ENCODE measurements at places on chromosomes 12 and 14.

- no peak for DNase-seq
Observed at GRCh38 chr12:55995366-55995765, 1.7 kb upstream of the SUOX start.

GRCh38 chr14:57205938-57206337 is 62.8 kb downstream of the EXOC5 start:
- DNase-seq = no peak

- no peak for DNase-seq
Observed at GRCh38 chr14:98937712-98938505, 334.1 kb downstream of the BCL11B start.

DNA sequence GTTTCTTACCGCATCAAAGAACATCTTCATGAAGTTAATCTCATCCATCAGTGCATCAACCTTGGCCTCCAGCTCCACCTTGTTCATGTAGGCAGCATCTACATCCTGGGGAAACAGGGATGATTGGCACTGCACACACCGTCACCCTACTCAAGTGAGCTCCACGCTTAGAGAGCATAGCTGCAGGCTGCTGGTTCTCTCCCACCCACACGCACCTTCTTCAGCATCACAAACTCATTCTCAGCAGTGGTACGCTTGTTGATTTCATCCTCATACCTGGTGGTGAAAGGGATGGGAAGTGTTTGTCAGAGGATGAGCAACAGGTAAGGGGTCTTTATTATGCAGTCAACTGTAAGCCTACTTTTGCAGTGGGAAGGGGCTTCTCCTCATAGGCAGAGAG is 2.3 kb downstream of the KRT5 start:
- DNase-seq = no peak

DNA sequence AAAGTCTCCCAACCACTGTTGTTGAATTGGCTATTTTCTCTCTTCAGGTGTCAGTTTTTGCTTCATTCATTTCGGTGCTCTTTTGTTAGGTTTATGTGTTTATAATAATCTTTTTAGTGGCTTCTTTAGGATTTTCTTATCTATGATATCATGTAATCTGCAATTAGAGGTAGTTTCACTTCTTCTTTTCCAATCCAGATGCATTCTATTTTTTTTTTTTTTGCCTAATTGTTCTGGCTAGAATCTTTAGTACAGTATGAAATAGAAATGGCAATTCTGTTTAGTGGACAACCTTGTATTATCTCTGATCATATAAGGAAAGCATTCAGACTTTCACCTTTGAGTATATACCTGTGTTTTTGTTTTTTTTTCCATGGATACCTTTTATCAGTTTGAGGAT is 17.4 kb downstream of the CNOT2 start:
- no peak for DNase-seq

DNA sequence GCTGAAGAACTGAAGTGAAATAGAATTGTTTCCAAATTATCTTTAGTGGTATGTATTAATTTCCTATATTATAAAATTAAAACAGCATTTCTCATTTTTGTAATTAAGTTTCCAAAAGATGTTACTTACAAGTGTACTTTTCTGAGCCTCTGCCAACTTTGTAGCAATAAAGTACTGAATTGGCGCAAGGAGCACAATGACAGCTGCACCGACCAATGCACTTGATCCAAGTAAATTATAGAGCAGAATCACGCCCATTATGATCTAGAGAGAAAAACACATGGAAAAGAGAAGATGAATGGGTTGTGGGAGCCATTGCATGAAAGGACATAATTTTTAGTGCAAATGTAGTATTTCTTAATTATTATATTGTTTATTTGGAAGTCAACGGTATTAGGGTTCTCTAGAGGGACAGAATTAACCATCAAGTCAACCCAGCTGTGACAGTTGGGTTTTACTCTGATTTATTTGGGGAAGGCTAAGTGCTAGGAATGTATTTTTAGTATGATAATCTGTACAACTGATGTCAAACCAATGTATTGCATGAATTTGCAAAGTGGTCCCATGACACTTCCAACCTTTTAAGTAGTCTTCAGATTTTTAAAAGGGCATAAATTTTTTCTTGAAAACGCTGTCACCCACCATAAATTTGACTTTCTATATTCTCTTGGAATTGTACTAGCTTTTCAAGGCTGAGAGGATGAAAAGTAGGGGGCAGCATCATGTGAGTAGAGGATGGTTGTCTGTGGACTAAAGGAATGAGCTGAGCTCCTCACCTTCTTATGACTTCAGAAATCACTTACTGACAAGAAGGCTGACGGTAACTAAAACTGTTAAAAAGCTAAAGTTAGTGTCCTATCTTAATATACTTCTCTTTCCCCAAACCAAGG is 33.0 kb downstream of the ABCC9 start:
- DNase-seq = no peak

DNA sequence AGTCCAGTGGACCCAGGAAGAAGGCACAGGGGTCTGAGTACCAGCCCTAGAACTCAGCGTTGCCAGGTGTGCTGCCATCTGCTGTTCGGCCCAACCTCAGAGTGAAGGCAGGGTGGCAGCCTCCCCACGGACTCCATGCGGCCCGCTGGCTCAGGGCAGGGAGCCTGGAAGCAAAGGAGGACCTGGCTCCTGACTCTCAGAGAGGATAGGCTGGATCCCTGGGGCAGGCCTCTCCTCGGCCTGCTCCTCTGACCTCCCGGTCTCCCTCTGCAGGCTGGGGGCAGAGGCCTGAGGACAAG is 10.1 kb downstream of the MCRS1 start:
- no peak for DNase-seq

- DNase-seq = no peak
Observed at GRCh38 chr12:87376722-87377121, 652.5 kb downstream of the C12orf50 start.

DNA sequence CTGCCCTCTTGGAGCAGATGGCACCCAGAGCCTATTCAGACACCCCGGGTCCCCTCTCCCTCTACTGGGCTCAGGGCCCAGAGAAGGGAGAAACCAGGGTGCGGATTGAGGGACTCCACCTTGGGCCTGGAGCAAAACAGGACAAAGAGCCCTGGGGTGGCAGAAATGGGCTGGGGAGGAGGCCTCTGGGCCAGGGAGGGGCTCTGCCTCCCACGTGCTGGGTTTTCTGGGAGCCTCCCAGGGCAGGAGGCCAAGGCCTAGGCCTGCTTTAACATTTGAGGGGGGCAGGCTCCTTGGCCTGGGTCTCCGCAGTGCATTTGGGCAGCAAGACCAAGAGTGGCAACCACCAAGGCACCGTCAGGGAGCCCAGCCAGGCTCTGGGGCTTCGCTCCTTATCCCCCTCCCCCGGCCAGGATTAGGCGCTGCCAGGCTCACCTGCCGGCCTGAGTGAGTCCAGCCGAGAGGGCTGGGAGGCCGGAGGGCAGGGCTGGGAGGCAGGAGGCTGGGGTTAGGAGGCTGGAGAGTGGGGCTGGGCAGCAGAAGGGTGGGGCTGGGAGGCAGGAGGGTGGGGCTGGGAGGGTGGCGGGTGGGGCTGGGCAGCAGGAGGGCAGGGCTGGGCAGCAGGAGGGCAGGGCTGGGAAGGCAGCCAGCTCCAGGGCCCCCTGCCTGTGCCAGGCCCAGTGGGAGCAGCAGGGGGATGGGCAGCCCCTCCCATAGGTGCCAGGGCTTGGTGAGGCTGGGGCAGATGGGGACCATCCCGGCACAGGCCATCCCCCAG is 101.8 kb upstream of the EIF5 start:
- no peak for DNase-seq

GRCh38 chr12:32777691-32778175 is 22.0 kb upstream of the YARS2 start:
- no peak for DNase-seq

- no peak for DNase-seq
Observed at GRCh38 chr12:94173660-94174265, 25.4 kb downstream of the PLXNC1 start.

DNA sequence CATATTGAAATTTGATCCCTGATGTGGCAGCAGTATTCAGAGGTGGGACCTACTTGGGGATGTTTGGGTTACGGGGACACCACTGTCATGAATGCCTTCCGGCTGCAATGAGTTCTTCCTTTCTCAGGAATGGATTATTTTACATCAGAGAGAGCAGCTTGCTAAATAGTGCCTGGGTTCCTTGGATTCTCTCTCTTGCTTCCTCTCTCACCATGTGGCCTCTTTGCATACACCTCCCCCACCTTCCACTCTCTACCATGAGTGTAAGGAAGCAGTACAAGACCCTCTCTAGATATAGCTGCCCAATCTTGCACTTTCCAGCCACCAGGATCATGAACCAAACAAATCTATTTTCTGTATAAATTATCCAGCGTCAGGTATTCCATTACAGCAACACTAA is 15.4 kb upstream of the SCAF11 start:
- DNase-seq = no peak

- DNase-seq = no peak
Observed at GRCh38 chr14:97723819-97724218, 926.6 kb downstream of the VRK1 start.

DNA sequence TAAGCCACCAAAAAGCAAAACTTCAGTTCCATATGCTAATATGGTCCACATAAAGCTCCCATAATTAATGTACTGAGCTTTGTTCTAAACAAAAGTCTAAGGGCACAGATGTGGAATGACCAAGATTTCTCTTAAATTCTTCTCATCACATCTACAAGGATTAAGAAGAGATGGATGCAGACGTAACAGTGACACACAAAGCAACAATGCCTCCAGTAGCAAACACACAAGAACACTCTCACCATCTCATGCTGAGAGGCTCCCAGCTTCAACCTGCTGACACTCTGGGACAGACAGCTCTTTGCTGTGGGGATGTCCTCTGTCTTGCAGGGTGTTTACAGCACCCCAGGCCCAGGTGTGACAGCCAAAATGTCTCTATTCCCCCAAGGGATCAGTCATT is 48.2 kb downstream of the SETD3 start:
- DNase-seq = no peak

DNA sequence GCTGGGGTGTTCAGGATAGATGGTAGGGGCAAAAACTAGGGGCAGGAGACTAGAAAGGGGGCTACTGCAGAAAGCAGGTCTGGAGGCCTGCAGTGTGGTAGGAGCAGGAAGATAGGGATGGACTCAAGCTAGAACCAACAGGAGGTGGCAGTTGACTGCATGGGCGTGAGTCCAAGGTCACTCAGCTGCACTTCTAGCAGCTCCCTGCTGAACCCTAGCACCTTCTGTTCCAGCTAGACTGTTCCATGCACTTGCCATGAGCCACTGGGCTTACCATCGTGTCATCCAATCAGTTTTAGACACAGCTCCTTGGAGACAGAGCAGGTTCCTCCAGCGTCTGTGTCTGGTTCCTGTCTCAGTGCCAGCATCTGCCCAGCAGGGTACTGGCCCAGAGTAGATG is 11.3 kb upstream of the KRT8 start:
- no peak for DNase-seq

GRCh38 chr14:69321601-69322330 is 61.8 kb downstream of the GALNT16 start:
- DNase-seq = no peak

DNA sequence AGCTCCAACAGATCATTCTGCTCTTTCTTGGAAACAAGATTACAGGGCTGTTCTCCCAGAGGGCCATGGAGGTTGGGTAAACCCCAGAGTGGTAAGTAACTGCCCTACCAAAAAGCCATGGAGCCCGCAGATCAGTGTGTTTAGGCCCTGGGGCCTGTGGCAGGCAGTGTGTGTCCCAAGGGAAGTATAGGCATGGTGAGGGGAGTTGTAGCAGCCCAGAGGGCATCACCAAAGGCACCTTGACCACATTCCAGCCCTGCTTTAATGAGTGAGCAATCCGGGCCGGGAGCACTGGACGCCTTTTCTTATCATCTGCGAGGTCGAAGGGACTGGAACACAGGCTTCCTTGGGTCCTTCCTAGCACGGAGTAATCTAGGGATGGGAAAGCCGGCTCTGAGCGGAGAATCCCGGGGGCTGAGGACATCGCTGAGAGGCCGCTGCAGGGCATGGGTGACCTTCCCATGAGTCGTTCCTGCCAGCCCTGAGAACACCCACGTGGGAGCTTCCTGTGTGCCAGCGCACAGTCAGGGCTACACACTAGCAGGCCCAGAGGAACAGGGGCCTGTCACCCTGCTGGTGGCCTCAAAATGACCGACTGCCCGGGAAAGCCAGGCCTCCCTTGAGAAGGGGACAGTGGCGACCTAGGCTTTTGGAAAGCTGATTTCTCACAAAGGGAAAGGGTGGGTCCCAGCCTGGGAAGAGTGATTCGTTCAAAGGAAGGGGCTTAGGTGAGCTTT is 91.3 kb downstream of the NINJ2 start:
- no peak for DNase-seq

DNA sequence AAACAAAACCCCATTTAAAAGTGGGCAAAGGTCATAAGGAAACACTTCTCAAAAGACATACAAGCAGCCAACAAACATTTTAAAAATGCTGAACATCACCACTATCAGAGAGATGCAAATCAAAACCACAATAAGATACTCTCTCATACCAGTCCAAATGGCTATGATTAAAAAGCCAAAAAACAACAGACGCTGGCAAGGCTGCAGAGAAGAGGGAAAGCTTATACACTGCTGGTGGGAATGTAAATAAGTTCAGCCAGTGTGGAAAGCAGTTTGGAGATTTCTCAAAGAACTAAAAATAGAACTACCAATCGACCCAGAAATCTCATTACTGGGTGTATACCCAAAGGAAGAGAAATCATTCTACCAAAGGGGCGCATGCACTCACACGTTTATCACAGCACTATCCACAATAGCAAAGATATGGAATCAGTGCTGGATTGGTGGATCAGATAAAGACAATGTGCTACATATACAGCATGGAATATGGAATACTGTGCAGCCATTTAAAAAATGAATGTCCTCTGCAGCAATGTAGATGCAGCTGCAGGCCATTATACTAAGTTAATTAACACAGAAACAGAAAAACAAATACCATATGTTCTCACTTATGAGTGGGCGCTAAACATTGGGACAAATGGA is 102.1 kb upstream of the DAAM1 start:
- no peak for DNase-seq

- DNase-seq = no peak
Observed at GRCh38 chr12:7605900-7606465, 59.7 kb downstream of the APOBEC1 start.

- peak; percentile 46 for DNase-seq
Observed at GRCh38 chr12:47819138-47819895, 386 bp downstream of the HDAC7 start.

- DNase-seq = no peak
Observed at GRCh38 chr14:75434138-75434889, 6.5 kb downstream of the JDP2 start.

DNA sequence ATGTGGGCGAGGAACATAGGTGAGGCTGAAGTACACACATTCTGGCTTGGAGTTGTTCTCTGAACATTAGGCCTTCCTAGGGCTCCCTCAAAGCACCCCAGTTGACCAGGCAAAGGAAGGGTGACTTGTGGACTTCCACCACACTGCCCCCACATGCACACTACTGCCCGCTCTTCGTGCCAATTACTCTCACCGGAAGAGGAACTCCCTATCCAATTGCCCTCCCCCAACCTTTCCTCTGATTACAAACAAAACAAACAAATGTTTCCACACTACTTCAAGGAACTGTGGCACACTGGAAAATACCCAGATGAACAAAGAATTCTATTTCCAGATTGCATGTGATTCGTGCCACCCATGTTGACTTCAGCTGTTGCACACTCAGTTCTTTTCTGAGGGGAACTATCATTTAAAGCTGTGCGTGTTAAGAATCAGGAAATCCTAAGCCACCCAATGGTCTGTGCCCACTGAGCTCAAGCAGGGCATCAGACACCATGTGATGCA is 139.3 kb downstream of the SSPN start:
- DNase-seq = no peak
